C1 segment of cervical spinal cord (tissue), 14 donors: ENCODE measurements at places on chromosomes 5 and 9.

DNA sequence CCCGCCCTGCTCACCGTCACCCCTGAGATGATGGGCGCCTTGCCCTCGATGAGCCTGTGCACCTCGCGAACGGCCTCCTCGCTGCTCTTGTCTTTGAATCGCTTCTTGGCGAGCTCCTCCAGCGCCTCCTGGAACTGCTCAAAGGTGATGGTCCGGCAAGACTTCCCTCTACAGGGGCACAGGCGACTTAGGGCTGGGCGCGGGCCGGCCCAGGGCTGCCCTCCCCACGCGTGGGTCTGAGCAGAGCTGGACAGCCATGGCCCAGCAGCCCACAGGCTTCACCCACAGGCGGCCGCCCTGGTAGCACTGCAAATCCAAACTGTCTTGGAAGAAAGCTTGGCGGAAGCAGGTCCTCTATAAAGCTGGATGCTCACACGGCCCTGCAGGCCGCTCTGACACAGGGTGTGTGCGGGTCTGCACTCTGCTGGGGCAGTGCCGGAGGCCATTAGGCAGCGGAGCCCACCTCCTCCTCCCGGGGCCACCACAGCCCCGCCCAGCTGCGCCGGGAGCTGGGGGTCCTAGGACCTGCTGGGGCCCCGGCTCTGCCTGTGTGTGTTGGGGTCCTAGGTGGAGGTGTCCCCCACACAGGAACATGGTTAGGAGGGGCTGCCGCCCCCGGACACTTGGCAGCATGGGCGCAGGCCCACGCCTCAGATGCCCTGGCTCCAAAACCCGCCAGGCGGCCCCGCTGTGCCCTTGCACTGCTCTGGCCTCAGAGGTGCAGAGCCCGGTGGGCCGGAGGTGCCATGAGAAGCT, 27.0 kb downstream of the TPPP start:
- no peak for DNase-seq

DNA sequence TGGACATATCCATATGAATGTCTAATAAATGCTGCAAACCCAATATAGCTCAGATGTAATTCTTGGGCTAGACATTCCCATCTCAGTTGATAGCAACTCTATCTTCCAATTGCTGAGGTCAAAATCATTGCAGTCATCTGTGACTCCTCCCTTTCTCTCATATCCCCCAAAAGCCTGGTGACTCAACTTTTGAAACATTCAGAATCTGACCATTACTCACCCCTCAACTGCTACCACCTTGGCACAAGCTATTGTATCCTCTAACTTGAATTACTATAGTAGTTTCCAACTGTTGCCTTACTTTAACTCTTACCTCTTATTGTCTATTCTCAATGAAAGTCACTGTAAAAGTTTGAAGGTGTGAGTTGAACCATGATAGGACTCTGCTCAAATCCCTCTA, 600.1 kb upstream of the RGMB start:
- no peak for DNase-seq

DNA sequence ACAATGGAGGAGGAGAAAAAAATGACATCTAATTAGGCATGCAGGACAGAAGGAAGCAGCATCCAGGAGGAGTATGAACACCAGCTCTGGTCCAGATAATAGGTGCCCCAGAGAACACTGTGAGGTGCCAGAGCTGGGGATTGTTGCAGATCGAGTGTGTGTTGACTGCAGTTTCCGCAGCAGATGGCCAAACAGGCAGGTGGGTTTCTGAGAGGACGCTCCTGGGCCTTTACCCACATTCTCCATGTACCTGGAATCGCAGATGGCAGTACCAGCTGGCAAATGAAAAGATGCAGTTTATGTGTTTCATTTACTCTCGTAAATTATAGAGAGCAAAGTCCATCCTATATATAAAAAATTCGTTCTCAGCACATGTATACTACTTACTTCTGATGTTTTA, 182.2 kb upstream of the ISL1 start:
- no peak for DNase-seq

DNA sequence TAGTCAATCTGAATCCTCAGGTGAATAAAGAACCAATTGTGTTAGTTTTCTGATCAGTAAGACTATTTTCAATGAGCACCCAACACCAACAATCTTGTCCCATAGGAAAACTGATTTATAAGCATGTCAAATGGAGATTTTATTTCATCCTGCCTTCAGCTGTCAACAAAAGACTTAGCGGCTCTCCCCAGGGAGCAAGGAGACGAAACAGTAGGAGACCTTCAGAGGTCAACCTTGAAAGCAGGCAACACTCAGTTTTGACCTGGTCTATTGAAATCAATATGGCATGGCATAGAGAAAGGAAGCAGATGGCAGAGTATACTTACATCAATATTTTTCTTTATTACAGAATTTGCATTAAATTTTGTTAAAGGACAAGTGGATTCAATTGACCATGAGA, 34.1 kb downstream of the ZNF622 start:
- no peak for DNase-seq
